ENCODE measurements at places on chromosomes 11 and 22.

GRCh38 chr22:41288245-41288946 lies 2.4 kb upstream of the RANGAP1 start:
- no peak for DNase-seq

DNA sequence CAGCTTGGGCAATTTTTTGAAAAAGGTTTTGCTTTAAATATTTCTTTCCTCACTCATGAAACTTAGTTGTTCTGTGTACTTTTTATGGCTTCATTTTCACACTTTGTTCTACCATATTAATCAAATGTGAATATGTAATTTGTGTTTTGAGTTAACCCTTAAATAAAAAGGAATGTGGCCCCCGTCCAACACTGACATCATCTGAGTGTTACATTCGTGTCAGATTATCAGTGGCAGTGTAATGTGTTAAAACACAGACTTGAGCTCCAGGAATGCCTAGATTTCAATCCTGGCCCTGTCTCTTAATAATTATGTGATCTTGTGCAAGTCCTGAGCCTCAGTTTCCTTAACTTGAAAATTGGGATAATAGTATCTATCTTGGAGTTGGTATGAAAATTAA lies 5.6 kb downstream of the RTN3 start:
- no peak for DNase-seq

DNA sequence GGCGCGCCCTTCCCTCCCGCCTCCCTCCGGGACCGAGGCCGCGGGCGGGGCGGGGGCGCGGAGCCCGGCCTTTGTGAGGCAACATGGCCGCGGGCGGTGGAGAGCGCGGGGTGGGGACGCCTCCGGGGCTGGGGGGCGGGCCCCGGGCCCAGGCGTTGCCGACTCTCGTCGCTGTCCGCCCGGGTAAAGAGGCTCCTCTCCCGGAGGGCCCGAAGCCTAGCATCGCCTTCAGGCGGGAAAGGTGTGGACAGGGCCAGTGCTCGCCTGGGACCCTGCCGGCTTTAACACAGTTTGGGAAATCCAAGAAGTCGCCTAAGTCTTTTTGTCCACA lies 369 bp downstream of the DGCR8 start:
- peak; percentile 50 for DNase-seq

DNA sequence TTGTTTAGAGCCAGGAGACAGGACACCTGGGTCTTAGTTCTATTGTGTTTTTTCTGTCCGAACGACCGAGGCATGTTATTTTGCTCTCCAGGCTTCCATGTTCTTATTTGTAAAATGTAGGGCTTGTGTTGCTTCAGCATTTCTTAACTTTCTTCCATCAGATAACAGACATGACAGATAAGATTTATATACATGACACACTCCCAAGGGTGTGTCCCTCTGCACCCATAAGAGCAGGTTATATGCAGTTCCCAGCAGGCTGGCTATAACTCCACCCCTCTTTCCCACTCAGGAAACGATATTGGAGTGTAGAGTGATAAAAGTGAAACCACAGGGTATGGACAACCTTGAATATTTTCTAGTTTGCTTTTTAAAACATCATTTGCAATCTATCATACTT lies 65.8 kb downstream of the APIP start:
- DNase-seq: no peak
